ENCODE measurements at places on chromosomes 3 and 15.

- DNase-seq = no peak
Observed at GRCh38 chr3:120344349-120344748, 4.8 kb downstream of the LRRC58 start.

DNA sequence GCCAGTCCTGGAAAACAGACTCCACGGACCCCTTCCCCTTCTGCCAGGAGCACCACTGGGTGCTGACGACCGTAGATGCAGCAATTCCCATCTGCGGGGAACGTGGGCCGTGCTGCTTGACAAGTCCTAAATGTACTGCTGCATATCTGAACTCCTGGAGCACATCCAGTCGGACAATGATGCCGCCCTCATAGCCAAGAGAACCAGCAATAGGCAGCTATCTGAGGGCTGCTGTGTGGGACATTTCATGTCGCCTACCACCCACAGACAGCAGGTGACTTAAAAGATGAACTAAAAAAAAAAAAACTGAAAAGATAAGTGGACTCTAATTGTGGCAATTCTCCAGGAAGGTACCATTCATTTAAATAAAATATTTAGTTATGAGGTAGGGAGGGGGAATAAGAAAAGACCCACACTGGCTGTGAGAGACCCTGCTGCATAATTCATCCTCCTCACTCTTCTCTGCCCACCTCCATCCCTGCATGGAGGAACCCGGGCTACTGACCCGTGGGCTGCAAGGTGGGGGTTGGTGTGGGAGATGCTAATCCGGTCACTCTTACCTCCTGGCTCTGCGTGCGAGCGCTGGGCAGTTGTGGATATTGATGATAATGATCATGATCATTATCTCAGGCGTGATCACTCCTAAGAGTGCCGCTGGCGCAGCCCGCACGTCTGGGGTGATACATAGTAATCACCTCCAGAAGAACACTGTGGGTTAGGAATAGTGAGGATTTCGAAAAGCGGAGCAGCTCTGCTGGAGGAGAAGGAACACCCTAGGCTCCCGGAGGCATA is 28.3 kb downstream of the ALS2CL start:
- no peak for DNase-seq

DNA sequence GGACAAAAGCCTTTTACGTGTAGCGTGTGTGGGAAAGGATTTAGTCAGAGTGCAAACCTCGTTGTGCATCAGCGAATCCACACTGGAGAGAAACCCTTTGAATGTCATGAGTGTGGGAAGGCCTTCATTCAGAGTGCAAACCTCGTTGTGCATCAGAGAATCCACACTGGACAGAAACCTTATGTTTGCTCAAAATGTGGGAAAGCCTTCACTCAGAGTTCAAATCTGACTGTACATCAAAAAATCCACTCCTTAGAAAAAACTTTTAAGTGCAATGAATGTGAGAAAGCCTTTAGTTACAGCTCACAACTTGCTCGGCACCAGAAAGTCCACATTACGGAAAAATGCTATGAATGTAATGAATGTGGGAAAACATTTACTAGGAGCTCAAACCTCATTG is 10.5 kb downstream of the ZNF35 start:
- DNase-seq = no peak

GRCh38 chr15:72599855-72600464 is 54.5 kb upstream of the GOLGA6B start:
- peak; percentile 55 for DNase-seq

DNA sequence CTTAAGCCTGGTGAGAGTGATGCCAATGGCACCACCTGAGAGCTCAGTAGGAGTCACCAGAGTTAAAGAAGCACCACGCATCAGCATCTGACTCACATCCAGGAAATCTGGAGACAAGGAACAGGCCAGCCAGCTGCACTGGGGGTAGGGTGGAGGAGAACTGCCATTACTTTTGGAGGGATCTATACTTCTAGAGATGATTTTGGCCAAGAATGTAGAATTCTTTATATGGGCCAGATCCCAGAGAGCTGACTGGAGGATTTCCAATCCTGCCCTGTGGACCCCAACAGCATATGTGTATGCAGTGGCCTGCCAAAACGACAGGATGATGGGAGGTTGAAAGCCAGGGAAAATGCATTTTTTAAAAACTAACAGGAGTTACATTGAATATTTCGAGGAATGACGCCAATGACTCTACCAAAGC is 29.8 kb downstream of the CCR3 start:
- no peak for DNase-seq

- no peak for DNase-seq
Observed at GRCh38 chr15:45903283-45903682, 268.5 kb downstream of the SQOR start.

DNA sequence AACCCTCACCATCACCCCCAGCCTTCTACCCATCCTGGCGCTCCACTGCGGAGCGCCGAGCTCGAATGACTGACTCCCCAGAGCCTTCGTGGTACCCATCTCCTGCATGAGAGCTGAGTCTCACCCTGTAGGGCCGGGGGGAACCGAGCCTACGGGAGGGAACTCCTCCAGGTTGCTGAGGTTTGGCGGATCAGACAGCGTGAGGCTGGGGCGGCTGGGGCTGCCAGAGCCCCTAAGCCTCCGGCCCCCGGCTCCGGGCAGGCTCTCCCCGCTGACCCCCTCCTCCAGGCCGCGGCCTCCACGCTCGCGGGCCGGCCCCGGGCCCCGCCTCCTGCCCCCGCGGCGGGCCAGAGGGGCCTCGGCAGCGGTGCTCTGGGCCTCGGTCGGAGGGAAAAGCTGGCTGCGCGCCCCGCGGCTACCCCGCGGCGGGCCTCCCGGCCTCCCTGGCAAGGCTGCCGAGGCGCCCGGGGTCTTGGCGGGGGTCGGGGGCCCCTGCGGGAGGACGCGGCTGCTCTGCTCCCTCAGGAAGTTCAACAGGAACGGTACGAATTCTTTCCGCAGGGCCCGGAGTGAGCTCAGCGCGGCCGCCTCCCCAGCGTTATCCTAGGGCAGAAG is 643 bp downstream of the CDAN1 start:
- DNase-seq = peak; percentile 71

- DNase-seq = no peak
Observed at GRCh38 chr3:174355505-174355904, 503.6 kb upstream of the NAALADL2 start.

- peak; percentile 20 for DNase-seq
Observed at GRCh38 chr3:49013738-49014660, 4.4 kb downstream of the DALRD3 start.

- DNase-seq = peak; percentile 48
Observed at GRCh38 chr3:125374501-125374995, 577 bp downstream of the ZNF148 start.

- no peak for DNase-seq
Observed at GRCh38 chr15:91873138-91873536, 19.6 kb downstream of the SLCO3A1 start.
